ENCODE measurements at places on chromosomes 4 and X.

DNA sequence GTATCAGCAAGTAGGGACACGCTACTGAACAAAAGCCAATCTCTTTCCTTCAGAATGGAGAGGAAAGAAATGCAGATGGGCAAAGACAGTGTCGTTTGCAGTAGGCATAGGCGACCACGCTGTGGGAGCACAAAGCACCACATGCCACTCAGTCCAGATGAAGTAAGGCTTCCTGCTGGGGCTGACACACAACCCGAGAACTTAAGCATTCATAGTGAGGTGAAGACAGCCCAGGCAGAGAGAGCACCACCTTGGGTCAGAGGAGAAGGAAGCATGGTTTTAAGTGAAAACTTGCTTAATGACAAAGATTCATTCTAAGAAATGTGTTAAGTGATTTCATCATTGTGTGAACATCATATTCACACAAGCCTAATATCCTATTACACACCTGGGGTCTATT, 238.8 kb downstream of the MGST2 start:
- no peak for DNase-seq

GRCh38 chr4:89558147-89558546, 250.5 kb upstream of the GPRIN3 start:
- no peak for DNase-seq

- no peak for DNase-seq
Measured at GRCh38 chrX:40145923-40146261, 48.1 kb upstream of the BCOR start.

GRCh38 chr4:58734030-58734674, 1624.0 kb upstream of the IGFBP7 start:
- DNase-seq, result no peak

- no peak for DNase-seq
Measured at GRCh38 chr4:8227201-8227770, 28.2 kb downstream of the SH3TC1 start.

- DNase-seq, result no peak
Measured at GRCh38 chrX:13311560-13311959, 8.3 kb downstream of the ATXN3L start.

- DNase-seq, result no peak
Measured at GRCh38 chr4:38814386-38814785, 9.8 kb upstream of the TLR1 start.

- DNase-seq, result no peak
Measured at GRCh38 chr4:119209077-119209476, 3.4 kb upstream of the USP53 start.

GRCh38 chr4:6962211-6963041, 52.8 kb downstream of the TBC1D14 start:
- DNase-seq, result no peak

DNA sequence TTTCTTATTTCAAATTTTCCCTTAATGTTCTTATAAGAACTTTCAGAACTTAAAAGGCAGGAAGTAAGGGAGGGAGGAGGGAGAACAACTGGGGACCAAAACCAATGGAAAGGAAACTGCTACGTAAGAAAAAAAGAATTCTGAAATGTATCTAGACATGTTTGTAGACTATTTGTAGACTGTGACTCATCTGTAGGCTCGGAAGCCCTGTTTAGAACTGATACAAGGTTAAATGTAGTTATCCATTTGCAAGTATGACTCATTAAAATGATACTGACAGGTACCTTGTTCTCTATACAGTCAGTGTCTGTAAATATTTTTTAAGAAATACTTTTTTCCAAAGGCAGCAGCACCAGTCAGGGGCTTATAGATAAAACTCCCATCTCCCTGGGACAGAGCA, 202.0 kb downstream of the DHX15 start:
- no peak for DNase-seq

- DNase-seq, result no peak
Measured at GRCh38 chrX:103378990-103379389, 2.7 kb downstream of the BEX3 start.
